ENCODE measurements at places on chromosomes 3 and 15.

- peak; percentile 29 for DNase-seq
Measured at GRCh38 chr15:23565395-23566070, at the start of gene MKRN3. MKRN3 (plus strand) TSS chr15:23565674; CDS start chr15:23565783, 109 bp downstream.

GRCh38 chr3:18765662-18766061 lies 340.5 kb upstream of the SATB1 start:
- no peak for DNase-seq

GRCh38 chr15:73838831-73839426 lies 34.4 kb upstream of the TBC1D21 start:
- DNase-seq, result no peak

DNA sequence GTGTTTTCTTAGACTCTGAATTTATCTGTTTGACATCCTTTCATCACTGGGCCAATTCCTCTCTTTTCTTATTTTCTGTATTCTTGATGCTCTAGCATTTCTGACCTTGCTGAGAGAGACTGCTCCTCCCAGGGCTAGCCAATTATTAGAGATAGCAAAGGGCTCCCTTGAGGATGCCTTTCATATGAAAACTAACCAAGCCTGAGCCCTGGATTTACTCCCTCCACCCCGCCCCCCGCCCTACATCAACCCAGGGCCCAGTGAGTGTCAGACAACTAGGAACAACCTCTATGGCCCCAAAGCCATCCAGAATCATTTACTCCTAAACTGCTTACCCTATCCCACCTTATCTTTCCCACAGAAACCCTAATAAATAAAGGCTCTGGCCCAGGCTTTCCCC lies 69.7 kb upstream of the LARS2 start:
- no peak for DNase-seq

DNA sequence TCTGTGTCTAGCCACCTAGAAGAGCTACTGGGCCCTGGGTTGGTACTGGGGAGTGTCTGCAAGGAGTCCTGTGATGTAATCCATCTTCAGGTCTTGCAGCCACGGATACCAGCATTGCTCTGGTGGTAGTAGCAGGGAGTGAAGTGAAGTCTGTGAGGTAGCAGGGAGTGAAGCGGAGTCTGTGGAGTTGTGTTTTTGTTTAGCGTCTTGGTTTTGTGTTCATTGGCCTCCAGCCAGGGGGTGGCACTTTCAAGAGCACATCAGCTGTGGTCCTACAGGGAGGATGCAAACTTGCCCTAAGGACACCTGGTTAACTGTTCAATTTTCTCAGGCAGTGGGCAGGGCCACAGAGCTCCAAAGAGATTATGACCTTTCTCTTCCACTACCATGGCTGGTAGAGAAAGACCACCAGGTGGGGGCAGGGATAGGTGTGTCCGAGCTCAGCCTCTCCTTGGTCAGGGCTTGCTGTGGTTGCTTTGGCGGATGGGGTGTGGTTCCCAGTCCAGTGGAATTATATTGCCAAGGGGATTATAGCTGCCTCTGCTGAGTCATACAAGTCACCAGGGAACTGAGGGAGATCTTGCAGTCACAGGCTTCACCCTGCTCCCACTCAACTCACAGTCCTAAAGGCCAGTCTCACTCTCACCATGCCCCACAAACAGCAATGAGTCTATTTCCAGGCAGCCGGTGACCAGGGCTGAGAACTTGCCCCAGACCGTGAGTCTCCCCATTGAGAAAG lies 424.7 kb downstream of the ZBBX start:
- no peak for DNase-seq

GRCh38 chr3:160921020-160921635 lies 165.1 kb downstream of the PPM1L start:
- peak; percentile 16 for DNase-seq

- DNase-seq, result no peak
Measured at GRCh38 chr15:78265137-78265460, 737 bp downstream of the DNAJA4 start.

- no peak for DNase-seq
Measured at GRCh38 chr3:149266736-149267135, 45.1 kb upstream of the CP start.

- no peak for DNase-seq
Measured at GRCh38 chr3:171306631-171307030, 153.6 kb downstream of the TNIK start.

DNA sequence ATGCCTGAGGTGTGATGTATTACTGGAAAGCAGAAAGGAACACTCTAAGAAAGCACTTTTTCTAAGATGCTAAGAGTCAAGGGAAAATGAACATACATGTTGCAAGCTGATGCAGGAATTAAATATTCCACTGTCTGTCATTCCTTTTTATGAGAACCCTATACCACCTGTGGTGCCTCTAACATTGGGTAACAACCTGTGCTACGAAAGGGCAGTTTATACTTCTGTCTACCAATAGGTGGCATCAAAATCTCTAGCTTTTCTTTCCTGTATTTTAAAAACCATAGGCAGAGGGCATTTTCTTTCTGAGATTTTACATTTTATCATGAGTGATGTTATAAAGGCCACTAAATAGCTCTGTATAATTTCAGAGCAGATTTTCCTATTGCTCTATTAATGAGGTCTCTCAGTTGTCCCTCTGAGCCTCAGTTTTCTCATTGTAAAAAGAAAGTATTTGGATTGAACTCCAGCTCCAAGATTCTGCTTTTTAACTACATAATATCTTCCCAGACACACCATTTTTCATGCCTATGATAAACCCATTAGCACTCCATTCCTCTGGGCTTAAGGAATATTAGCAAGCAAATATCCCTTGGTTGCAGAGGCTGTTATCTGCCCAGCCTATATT lies 3.5 kb upstream of the CPNE4 start:
- DNase-seq, result peak; percentile 9

- DNase-seq, result no peak
Measured at GRCh38 chr3:139642996-139643395, 34.8 kb downstream of the NMNAT3 start.

DNA sequence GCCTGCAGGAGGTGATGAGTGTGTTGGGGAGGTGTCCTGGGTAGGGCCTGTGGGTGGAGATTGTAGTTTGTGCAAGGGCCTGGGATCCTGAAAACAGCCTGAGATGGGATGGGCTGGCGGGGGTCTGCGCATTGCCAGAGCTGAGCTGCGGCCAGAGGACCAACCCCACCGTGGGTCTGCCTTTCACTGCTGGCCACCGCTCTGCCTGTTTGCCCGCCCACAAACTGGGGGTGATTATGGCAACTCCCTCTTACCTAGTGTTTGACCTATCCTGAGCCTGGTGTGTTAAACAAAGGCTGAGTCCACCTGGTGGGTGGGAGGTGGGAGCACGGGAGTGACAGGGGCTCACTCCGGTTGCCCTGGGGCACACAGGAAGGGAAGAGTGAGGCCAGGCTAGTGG lies 9.8 kb downstream of the ABTB1 start:
- no peak for DNase-seq

GRCh38 chr15:75186044-75186443 lies 15.6 kb upstream of the C15orf39 start:
- no peak for DNase-seq

- no peak for DNase-seq
Measured at GRCh38 chr15:68401496-68402431, 30.2 kb downstream of the ITGA11 start.

DNA sequence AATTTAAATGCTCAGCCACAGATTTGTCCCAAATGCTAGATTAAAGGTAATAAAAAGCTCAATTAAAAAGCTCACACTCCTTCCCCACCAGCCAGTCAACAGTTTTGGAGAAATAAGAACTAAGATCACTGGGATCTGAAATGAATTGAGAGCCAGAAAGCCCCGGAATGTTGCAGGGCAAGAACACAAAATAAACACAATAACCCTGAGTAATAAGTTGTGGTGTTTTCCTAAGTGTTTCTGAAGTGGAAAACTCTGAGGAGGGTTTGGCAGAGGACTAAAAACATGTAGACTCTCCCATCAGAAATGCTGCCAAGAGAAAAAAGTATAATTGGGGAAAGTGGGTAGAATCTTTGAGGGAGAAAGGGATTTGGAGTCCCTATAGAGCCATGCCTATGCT lies 127.8 kb downstream of the ABI3BP start:
- DNase-seq, result no peak

GRCh38 chr3:86867982-86868381 lies 123.0 kb downstream of the VGLL3 start:
- DNase-seq, result no peak

GRCh38 chr3:141561426-141562034 lies 74.7 kb downstream of the RASA2 start:
- DNase-seq, result peak; percentile 76

- DNase-seq, result no peak
Measured at GRCh38 chr3:126568776-126569342, 10.1 kb upstream of the C3orf22 start.

DNA sequence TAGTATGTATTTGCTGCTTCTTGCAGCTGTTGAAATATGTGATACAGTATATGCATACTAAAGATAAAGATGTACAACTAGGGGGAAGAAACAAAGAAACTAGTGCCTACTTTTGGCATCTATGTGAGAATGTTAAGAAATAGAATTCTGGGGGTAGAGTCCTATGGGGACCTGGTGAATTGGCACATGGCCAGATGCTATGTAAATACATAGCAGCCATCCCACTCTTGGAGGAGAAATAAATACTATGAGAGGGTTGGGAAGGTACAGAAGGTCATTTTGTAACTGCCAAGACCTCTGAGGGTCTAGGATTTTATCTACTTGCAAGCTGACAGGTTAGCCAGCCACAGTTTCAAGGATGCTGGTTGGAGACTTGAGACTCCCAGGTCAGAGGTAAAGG lies 298.3 kb upstream of the TBL1XR1 start:
- no peak for DNase-seq

GRCh38 chr3:53274938-53275605 lies 19.2 kb upstream of the TKT start:
- no peak for DNase-seq

DNA sequence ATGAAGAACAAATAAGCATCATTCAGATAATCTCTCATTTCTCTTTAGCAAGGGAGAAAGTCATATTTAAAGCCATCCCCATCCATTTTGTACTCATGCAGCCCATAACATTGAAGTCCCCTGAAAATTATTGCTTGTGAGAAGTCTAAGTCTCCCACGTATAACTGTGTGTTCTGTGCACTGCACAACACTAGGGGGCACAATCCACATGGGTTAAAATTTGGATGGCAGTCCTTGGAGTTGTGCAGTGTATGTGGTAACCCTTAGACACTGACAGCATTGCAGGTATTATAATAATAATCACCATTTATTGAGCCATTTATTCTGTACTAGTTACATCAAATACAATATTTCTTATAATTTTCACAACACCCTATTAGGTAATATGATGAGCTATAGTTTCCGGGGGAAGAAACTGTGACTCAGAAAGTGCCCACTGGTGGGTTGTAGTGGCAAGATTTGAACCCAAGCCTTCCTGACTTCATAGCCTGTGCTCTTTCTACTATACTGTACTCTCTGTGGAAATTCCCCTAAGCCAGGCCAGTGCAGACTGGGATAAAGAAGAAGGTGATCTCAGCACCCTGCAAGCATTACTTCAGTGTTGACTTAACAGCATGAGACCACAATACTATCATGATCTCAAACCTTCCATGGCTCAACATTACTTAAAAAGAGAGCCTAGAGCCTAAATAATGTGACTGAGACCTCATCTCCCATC lies 15.7 kb downstream of the KCNAB1 start:
- DNase-seq, result peak; percentile 28

DNA sequence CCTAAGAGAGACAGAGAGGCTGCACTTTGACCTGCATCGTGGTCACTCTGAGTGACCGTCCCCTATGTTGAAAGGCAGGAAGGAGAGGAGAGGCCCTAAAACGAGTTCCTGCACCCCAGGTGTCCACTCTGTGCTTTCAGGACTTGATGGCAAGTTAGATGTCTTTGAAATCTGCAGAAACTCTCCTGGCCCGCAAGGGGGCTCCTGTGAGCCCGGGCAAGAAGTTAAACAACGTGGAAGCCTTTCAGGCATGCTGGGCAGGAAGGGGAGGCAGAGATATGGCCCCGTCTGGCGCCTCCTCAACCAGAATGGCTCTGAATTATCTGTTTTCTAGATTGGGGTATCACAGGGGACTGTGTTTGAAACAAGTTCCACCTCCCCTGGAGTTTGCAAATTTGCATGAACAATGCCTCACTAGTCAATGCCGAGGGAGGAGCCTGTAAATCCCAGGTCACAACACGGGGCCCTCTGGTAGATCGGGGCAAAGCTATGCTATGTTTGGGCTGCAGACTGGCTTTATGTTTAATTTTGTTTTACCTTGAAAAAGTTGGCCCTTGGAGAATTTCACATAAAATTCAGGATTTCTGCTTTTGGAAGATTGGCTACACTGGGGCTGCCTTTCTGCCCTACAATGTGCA lies 9.8 kb downstream of the CTXND1 start:
- peak; percentile 47 for DNase-seq

- DNase-seq, result no peak
Measured at GRCh38 chr3:195708061-195708460, 12.7 kb upstream of the MUC20 start.

GRCh38 chr3:190886945-190887344 lies 24.5 kb upstream of the GMNC start:
- DNase-seq, result no peak

- no peak for DNase-seq
Measured at GRCh38 chr3:125624341-125624740, 29.0 kb upstream of the OSBPL11 start.

- no peak for DNase-seq
Measured at GRCh38 chr3:114154321-114154821, 24.5 kb downstream of the DRD3 start.

- DNase-seq, result no peak
Measured at GRCh38 chr3:72080095-72080494, 295.1 kb upstream of the PROK2 start.

- no peak for DNase-seq
Measured at GRCh38 chr15:83064859-83065258, 2.2 kb downstream of the BTBD1 start.

Data from activated CD4-positive, alpha-beta T cell treated with anti-CD3 and anti-CD28 coated beads, Interleukin-2, Interleukin-6, amounts not matched to agents 100 ng/mL and 50 ng/mL, durations not matched to agents 16 hours and 8 hours (primary cell).